Trophoblast cell (in vitro differentiated cells and primary cell): ENCODE measurements at places on chromosomes 12 and 14.

DNA sequence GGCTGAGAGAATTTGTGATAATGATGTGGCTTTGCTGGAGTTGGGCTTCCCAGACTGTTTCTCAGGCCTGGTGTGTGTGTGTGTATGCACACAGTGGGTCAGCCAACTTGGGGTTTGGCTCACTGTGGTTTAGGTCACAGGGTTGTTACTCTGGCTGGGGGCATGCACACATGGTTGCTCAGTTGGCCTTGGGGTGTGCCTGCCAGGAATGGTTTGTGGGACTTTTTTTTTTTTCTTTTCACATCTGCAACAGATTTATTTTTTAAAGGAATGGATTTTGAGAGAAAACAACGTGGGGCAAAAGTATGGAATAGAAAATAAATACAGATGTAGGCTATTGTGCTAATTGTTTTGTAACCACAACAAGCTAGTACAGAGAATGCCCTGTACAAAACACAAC is 25.0 kb upstream of the GTF2A1 start:
- no peak for DNase-seq

GRCh38 chr12:76784600-76785051 is 20.7 kb downstream of the ZDHHC17 start:
- DNase-seq, result peak; percentile 65

DNA sequence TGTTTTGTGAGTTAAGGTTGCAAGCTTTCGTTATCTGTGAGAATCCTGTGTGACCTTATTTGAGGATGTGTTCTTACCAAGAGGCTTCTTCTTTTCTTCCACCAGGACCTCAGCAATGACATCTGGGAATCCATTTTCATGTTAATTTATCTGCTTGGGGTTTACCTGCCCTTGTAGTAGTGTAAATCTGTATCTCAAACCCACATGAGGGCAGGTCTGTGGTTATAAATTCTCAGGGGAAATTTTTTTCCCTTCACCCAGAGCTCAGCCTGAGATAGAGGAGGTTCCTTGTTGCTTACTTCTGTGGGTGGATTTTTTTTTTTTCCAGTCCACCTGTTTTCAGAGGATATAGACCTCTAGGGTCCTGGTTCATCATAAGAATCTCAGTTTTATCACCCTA is 70.8 kb downstream of the AKAP6 start:
- no peak for DNase-seq

- no peak for DNase-seq
Measured at GRCh38 chr14:35470755-35471154, 63.2 kb upstream of the INSM2 start.

DNA sequence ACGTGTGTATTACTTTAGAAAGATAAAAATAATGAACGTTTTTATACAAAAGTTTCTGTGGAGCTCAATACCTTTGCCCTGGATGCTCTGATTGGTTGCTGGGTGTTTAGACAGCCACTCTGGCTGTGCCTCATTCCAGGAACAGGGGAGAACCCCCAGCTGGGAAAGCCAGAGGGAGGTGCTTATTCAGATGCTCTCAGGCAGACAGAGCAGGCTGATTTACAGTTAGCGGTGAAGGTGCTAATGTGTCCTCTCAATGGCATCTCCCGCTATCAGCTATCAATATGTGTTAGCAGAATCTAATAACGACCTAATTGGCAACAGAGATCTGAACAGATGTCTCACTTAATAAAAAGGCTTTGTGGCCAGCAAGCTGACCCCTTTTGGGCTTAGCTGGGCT is 402.3 kb downstream of the NUAK1 start:
- no peak for DNase-seq

DNA sequence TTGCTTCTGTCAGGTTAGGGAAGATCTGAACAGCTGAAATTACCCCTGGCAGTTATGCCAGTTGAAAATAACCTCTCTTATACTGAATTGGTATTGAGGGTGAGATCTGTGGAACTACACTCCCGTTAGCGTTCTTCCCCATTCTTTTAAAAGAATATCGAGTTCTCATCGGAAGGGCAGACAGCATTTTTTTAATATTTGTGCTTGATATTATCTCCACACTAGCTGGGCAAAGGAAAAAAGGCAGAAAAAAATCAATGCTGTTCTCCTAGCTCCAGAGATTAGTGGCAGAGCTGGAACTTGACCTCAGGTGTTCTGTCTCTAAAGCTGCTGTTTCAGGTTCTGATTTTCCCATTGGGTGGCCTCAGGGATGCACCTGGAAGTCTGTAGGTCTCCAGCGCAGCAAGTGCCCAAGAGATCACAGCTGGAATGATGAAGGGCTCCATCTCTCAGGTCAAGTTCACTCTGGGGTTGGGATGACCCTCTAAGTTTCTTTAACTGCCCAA is 67.5 kb downstream of the SLC38A1 start:
- peak; percentile 59 for DNase-seq

GRCh38 chr12:94227066-94227465 is 78.7 kb downstream of the PLXNC1 start:
- DNase-seq, result no peak

- no peak for DNase-seq
Measured at GRCh38 chr12:108289350-108290161, 49.6 kb downstream of the CMKLR1 start.

DNA sequence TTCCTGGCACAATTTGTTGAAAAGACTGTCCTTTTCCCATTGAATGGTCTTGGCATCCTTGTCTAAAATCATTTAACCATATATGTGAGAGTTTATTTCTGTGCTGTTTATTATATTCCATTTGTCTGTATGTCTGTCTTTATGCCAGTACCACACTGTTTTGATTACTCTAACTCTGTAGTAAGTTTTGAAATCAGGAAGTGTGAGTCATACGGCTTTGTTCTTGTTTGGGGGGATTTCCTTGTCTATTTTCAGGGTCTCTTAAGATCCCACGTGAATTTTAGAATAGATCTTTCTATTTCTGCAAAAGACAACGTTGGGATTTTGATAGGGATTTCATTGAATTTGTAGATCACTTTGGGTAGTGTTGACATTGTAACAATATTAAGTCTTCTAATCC is 88.5 kb downstream of the MYRFL start:
- DNase-seq, result no peak

DNA sequence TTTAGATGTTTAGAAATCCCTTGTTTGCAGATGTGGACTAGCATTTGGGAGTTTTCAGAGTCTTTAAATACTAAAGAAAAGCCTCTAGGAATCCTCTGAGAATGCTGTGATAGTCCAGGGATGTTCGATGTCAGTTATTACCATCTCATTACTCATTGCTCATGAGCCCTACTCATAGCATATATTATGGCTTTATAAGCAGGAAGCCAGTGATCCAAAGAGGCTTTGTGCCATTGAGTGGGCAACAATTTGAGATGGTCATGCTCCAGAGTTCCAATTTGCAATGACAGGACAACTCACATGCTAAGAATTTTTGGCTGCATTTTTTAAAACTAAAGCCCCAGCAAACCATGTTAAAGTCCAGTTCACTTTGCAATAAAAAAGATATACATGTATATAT is 163.0 kb downstream of the OTOGL start:
- no peak for DNase-seq

DNA sequence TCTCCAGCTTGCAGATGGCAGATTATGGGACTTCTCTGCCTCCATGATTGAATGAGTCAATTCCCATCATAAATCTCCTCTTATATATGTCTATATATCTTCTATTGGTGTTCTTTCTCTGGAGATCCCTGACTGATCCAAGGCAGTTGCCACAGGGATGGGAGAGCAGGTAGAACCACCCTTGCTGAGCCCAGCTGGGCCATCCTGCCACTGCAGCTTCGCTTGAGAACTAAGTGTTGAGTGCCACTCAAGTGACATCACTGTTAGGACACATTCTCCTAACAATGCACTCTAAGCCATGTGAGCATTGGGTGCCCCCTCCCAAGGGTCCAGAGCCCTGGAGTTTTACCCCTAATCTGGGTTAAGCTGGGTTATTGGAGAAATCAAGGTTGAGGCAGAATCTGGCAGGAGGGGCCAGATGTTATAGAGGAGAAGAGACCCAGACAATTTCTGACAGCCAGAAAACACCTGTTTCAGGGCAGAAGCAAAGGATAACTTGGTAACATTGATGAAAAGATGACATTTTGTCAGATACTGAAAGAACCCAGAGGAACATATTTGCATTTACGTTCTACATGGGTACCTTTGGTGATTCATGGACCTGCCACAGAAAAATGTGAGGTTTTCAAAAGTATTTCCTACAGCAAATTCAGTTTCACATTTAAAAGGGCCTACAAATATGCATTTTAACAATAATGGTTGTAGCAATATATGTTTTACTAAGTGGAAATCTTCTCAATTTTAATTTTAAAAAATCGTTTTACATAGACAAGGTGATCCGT is 57.2 kb upstream of the MAX start:
- DNase-seq, result no peak

DNA sequence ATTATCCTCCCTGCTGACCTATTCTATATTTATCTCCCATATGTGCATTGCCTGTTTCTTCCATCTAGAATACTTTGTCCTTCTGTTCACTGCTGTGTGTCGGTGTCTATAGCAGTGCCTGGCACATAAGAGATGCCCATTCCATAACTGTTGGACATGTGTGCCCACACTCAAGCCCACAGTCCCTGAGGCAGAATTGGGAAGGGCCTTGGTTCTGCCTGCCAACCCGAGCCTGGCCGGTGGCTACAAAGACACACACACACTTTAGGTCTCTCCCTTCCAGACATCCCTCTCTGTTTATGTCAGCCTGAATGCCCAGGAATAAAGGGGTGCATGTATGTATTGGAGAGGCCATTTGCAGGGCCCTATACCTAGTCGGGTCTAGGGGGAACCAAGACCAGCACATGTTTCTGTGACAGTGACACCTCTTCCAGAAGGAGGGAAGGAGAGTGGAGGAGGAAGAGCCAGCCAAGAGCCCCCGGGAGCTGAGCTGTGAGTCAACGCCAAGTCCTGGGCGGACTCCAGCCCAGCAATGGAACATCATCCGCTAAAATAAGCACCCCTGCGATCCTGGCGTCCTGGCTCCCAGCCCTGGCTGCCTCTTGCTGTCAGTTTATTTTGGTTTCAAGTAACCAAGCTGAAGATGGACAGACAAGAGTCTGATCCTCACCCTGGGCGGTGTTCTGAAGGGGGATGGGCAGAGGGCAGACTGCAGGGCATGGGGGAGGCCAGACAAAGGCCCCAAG is 4.3 kb upstream of the ASB2 start:
- no peak for DNase-seq

GRCh38 chr14:24094841-24095270 is 745 bp downstream of the PCK2 start:
- DNase-seq, result peak; percentile 7

DNA sequence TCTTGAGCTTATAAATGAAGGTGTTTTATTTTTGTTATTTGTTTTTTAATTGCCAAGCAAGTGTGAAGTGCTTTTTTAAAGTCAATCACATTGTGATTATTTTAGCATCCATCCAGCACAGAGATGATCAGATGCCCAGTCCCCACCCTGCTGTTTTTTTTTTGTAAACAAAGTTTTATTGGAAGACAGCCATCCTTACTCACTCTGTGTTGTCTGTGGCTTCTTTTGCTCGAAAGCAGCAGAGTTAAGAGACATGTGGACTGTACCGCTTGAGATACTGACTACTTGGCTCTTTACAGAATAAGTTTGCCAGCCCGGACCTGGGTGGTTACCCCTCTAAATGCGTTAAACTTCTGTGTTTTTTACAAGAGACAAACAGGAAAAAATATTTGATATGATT is 30.9 kb upstream of the AMN start:
- no peak for DNase-seq

- no peak for DNase-seq
Measured at GRCh38 chr12:31288381-31288780, 37.6 kb downstream of the SINHCAF start.

- DNase-seq, result no peak
Measured at GRCh38 chr12:64457466-64457865, 5.5 kb downstream of the TBK1 start.

DNA sequence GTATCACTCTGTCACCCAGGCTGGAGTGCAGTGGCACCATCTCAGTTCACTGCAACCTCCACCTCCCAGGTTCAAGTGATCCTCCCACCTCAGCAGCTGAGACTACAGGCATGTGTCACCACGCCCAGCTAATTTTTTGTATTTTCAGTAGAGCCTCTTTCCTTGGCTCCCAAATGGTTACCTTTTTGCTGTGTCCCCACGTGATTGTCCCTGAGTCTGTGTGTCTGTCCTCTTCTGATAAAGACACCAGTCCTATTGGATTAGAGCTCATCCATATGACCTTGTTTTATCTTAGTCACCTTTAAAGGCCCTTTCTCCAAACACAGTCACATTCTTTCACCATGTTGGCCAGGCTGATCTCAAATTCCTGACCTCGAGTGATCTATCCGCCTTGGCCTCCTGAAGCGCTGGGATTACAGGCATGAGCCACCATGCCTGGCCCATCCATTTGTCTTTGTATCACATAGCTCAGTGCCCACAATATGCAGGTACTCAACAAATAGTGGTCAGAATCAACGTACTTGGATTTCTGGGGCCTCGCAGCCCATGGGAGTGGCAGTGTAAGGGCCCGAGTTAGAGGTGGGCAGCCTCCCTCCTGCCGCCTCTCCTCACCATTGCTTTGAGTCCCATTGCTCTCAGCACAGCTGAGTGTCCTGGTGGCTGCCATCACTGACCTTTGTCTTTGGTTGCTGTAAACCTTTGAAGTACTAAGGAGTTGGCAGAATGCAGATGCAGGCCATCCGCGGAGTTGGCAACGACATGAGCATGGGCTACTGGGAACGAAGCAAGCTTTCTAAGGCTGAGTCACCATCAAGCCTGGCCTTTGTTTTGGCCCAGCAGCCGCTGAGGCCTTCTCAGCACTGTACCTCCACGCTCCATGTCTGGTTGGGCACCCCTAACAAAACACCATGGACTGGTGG is 9.3 kb downstream of the TPCN1 start:
- peak; percentile 49 for DNase-seq

- no peak for DNase-seq
Measured at GRCh38 chr12:55972911-55973598, 823 bp upstream of the RAB5B start.

DNA sequence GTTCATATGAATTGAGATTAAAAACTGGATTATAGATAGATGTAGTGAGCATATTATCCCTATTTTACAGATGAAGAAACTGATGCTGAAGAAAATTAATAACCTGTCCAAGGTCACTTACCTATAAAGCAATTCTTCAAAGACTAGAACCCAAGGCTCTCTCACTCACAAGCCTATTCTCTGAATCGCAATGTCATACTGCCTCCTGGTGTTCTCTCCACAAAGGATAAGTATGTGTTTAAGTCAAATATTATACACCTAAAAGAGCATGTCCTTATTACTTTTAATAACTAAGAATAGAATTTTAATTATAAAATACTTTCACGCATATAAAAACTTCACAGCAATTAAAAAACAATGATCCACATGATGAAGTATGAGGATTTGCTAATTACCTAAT is 721.3 kb upstream of the USP15 start:
- no peak for DNase-seq

GRCh38 chr14:74628418-74628817 is 16.4 kb upstream of the LTBP2 start:
- DNase-seq, result no peak

- DNase-seq, result no peak
Measured at GRCh38 chr12:109542014-109542413, 31.3 kb downstream of the MMAB start.

DNA sequence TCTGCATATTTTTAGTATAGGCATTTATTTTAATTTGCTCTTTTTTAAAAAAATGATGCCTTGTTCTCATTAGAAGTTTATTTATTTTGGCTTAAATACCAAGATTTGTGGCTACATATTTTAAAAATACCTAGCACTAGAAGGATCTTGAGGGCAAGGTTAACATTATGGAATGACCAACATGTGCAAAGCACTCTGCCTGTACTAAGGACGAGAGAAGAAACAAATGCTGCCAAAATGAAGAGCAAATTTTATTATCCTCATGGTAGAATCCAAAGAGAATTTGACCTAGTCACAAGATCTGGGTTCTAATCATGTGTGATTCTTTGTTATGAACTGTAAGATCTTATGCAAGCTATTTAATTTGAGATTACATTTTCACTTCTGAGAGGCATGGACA is 2.8 kb downstream of the CAND1 start:
- no peak for DNase-seq
